Aorta (tissue), 5 donors: ENCODE measurements at places on chromosomes 11 and 22. TPM values are rescaled to one million over a fixed set of nuclear protein-coding genes. Genes with fewer than 3 reads are reported as not detected.

The C22orf42 gene
- not detected for total RNA-seq

The FRMD8 gene
- total RNA-seq = 39.5 TPM

The WNT11 gene
- total RNA-seq = 7.4 TPM

The PHLDA2 gene
- 7.1 TPM for total RNA-seq

The SMC1B gene
- total RNA-seq = not detected

The OR52I1 gene
- total RNA-seq = not detected

The FGF19 gene
- total RNA-seq = not detected

DNA sequence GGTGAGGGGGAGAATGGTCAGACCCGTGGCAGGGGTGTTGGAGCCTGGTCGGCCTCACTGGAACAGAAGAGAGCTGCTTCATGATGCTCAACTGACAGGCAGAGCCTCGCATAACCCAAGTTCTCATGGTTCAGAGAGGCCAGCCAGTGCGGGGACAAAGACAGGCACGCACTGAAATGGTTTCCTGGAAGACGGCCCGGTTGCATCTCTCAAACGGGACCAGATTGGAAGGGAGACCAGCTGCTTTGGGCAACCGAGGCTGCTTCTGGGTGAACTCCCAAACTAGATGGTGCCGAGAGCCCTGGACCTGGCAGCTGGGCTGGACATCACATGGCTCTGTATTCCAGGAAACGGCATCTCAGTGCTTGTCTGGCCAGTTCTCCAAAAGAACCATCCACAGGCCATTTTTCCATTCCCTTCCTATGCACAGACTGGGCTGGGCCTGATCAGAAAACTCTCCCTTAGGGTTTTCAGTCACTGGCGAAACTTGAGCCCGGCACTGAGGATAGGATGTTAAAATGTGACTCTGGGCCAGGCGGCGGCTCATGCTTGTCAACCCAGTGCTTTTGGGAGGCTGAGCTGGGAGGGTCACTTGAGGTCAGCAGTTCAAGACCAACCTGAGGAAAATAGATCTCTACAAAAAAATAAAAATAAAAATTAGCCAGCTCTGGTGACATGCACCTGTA is 80.1 kb upstream of the PRODH start:
- H3K4me1 ChIP-seq = no peaks in the 10 kb centered on the region
- H3K4me3 ChIP-seq = no peak overlapping the region
- H3K36me3 ChIP-seq = no peaks in the 10 kb centered on the region
- H3K27me3 ChIP-seq = no peaks in the 10 kb centered on the region
